ENCODE measurements at places on chromosomes 11 and 22.

DNA sequence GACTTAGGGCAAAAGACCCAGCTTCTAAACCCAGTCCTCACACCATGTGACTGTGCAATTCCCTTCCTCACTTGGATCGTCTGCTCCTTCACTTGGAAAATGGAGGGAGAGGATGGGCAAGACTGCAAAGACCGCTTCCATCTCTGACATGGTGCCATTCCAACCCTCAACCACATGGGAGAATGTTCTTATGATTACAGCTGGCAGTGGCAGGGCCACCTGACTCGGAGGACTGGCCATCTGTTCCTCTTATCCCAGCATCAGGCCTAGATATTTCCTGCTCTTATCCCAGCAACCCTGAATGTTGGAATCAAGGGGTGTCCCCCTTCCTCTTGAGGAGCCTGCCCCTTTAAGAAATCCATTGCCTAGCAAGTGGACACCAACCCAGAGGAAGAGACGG is 15.4 kb downstream of the DSCAML1 start:
- no peak for DNase-seq

GRCh38 chr11:72965672-72966071 is 151.5 kb downstream of the ATG16L2 start:
- no peak for DNase-seq

DNA sequence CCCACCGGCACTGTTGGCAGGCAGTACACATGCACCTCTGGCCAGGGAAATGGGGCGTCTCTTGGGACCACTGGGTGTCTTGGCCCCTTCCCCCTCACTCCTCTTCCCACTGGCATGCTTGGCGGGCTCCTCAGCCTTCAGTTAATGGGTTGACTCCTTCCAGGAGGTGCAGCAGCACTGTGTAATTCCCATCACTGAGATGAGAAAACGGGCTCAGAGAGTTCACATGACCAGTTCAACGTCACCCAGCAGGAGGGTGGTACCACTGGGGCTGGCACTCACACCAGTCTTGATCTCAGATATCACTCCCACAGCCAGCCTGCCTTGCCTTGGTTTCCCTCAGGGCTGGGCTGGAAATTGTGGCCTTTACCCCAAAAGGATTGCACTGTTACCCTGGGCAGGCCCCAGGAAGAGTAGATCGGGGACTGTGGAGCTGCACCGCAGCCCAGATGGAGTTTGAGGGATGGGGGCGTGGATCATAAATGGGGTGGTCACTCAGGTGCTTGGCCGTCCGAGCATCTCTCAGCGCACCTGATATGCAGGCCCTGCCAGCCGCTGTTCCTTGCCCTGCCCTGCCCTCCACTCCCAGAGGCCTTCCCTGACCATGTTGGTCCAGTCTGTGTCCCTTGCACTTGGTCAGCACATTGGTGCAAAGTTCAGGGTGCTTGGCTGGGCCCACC is 16.9 kb downstream of the CAPN5 start:
- no peak for DNase-seq

DNA sequence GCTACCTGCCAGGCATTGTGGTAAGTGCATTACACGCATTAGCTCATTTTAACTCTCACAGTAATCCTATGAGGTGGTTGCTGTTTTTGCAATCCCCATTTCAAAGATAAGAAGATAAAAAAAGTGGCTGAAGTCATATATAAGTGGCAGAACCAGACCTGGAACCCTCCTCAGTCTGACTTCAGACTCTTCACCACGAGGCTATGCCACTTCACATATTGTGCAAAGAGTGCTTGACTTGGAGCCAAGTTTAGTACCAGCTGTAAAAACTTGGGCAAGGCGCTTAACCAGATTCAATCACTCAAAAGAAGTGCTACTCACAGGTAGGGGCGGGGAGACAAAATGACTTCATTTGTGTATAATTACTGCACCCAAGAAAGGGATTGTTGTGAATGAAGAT is 15.3 kb downstream of the BPIFC start:
- no peak for DNase-seq

GRCh38 chr11:62124186-62125113 is 639 bp downstream of the INCENP start:
- no peak for DNase-seq

GRCh38 chr11:33530815-33531214 is 169.8 kb downstream of the C11orf91 start:
- no peak for DNase-seq

- no peak for DNase-seq
Measured at GRCh38 chr11:104198576-104198975, 34.6 kb upstream of the PDGFD start.

GRCh38 chr11:92332986-92333385 is 108.4 kb downstream of the FAT3 start:
- DNase-seq: no peak

DNA sequence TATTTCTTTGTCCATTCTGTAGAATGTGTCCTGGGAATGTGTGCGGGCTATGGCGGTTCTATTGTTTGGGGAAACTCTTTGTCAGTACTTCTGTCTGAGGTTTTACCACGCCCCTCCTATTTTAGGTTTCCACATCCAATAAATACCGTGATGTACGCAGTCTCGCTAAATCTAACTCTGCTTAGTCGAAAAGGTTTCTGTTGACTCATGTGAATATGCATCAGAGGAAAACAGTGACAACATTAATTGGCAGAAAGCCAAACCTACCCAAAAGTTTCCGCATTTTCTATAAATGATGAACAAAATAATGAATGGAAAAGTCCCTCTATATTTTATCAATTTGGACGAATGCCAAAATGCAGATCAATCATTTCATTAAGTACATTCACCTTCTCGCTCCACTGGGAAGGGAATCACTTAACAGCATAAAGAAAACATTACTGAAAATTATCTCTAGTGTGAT is 143.4 kb downstream of the MAML2 start:
- DNase-seq: no peak

DNA sequence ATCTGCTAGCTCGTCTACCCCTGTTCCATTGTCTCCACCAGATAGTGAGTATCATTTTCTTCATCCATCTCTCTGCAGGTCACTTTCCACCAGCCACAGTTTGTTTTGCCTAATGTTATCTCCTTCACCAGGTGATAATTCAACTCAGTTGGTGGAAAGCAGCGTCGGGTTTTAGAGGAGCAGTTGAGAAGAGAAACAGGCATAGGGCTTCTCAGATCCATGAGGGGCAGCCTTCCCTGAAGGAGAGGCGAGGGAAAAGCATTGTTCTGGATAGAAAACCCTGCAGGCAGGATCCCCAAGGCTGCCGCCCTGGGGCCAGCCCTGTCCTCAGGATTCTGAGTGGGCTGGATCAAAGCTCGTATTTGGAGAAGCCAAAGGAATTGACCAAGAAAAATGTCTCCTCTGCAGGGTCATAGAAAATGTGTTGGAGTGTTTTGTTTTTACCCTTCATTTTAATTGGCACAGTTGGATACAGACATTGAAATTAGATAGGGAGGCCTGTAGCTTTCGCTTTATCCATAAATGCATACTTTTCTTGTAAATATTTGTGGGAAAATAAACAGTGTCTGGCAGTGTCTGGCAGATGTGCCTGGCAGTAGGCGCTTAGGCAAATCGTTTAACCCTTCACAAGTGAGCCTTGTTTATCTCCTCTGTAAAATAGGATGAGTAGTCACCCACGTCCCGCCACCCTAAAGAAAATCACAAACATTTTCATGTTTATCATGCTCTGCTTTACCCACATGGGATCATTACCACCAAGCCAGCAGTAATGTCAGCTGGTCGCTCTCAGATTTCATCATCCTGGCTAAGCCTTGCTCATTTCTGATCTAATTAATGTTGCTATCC is 73.4 kb upstream of the TTC12 start:
- no peak for DNase-seq

GRCh38 chr11:11583801-11584529 is 37.8 kb downstream of the GALNT18 start:
- DNase-seq: no peak

GRCh38 chr11:129853518-129854231 is 38.0 kb downstream of the TMEM45B start:
- peak; percentile 95 for DNase-seq

DNA sequence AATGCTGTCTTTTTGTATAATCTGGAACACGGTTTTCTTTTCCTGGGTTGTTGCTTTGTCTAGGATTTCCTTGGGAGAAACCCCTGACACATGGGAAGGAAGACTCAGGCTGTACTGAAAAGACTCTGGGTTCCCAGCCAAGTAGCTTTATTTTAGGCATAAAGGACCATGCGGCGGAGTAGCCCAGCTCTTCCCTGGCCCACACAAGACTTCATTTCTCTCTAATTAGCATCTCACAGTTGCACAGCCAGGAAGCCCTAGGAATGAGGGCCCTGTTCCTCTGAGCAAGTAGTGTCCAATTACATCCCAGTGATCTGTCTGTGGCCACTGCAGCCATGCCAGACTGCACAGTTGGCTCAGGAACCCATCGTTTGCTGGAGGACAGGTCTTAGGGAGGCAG is 319.5 kb downstream of the TENM4 start:
- DNase-seq: peak; percentile 36

DNA sequence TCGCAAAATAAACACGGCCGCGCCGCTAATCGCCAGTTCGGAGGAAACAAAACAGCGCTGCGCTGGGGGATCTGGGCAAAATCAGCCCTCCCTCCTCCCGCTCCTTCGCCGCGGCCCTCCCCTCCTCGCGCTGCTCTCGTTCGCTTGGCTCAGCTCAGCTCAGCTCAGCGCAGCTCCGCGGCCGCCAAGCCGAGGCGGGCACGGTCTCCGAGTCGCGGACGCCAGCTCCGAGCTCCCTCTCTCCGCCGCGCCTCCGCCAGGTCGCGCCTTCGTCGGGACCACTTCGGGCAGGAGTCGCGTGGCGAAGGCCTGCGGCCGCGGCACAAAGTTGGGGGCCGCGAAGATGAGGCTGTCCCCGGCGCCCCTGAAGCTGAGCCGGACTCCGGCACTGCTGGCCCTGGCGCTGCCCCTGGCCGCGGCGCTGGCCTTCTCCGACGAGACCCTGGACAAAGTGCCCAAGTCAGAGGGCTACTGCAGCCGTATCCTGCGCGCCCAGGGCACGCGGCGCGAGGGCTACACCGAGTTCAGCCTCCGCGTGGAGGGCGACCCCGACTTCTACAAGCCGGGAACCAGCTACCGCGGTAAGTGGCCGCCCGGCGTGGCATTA is at the start of gene SPON1:
Gene SPON1 (plus strand): TSS at position 162 of the 607 bp plus-strand sequence. CDS start 182 bp downstream, at position 344.
- DNase-seq: no peak

DNA sequence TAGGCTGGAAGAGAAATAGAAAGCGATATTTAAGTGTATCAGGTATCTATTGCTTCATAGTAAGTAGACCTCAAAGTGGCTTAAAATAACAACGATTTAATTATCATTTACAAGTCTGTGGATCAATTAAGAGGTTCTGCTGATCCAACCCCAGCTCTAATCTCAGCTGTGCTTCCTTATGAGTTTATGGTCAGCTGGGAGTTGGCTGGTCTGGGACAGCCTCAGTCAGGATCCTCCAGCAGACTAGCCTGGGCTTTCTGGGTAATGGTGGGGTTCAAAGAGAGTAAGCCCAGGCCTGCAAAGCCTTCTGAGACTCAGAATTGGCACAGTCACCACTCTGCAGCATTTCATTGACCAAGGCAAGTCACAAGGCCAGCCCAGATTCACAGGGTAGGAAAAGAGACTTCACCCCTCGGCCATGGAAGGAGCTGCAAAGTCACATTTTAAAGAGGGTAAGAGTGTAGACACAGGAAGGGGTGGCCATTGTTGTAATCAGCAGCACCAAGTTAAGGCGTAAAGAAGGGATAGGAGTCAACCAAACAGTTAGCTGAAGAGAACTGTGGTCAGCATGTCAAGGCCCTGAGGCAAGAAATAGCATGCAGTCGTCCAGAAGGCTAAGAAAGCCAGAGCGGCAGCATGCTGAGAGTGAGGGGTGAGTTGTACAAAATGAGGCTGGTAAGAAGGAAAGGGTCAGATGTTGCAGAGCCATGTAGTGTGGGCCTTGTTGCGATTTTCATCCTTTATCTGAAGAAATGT is 168.2 kb downstream of the ETS1 start:
- DNase-seq: no peak

- no peak for DNase-seq
Measured at GRCh38 chr11:14499178-14499559, 442 bp downstream of the COPB1 start.

DNA sequence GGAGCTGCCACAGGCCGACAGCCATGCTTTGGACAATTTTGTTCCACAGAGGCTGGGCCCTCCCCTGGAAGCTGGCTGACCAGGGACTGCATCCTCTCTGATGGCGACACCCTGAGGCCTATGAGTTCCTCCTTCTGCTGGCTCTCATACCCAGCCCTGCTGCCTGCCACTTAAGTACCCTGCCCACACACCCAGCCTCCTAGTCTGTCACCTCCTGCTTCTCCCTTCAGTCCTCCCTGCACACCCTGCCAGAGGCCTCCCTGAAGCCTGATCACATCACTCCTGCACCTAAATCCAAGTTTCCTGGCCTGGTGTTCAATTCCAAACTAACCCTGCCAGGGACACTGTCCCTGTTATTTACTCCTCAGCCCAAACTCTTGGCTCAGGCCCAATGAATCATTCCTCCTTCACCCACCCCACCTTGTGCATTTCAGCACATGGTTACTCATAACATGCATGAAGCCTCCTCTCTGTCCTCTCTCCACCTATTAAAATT is 136.7 kb upstream of the NECTIN1 start:
- no peak for DNase-seq

GRCh38 chr22:44057401-44057987 is 33.4 kb downstream of the PARVB start:
- DNase-seq: no peak

DNA sequence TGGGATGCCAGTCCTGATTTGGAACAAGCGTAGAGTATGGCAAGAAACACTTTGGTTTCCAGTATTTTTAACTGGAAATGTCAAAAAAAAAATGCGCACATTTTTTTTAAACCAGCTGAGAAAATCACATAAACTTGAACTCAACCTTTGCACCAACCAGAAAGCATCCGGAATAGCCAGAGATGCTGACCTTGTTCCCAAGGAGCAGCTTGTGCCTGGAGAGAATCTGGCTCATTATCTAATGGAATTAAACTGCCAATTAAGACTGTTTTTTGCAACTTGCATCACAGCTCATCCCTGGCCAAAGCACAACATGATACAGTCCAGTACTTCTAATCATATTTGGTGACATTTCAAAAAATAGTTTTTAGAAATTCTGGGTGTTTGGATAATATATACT is 8.4 kb upstream of the ETS1 start:
- DNase-seq: no peak

DNA sequence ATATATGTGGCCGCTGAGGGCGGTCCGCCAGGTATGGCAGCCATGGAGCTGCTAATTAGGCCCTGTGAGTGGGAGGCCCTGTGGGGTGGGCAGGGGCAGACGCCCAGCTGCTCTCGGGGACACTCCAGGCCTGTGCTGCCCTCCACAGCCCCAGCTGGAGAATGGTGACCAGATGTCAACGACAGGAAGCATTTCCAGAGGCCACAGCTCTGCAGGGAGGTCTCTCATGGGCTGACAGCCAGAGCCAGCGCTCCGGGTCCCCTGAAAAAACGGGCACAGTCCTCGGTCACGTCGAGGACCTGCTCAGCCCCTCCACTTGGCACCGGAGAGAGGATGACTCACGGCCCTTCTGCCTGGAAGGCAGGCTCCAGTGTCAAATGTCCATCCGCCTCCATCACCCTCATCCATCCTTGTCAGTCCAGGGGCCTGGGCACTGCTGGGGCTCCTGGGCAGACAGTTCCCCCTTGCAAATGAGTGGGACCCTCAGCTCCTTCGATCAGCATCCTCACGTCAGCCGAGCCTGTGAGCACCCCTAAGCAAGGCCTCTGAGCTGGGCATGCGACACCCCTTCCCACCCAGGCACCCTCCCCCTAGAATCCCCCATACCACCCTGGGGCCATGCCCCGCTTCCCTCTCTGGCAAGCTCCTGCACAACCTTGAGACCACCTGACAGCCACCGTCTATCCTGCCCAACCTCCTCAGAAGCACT is 1.9 kb downstream of the BID start:
- DNase-seq: no peak

All from NCI-H510A (cell line).